ENCODE measurements at places on chromosomes 2 and 18.

- no peak for DNase-seq
These were observed 564 bp downstream of the GCC2 start for GRCh38 chr2:108449410-108450130.

GRCh38 chr2:203261326-203262159 is 22.7 kb downstream of the CYP20A1 start:
- DNase-seq, result no peak

GRCh38 chr2:28318023-28318422 is 74.6 kb upstream of the FOSL2 start:
- DNase-seq, result no peak

- DNase-seq, result no peak
These were observed 50.6 kb downstream of the TTC21B start for GRCh38 chr2:165902934-165903333.

DNA sequence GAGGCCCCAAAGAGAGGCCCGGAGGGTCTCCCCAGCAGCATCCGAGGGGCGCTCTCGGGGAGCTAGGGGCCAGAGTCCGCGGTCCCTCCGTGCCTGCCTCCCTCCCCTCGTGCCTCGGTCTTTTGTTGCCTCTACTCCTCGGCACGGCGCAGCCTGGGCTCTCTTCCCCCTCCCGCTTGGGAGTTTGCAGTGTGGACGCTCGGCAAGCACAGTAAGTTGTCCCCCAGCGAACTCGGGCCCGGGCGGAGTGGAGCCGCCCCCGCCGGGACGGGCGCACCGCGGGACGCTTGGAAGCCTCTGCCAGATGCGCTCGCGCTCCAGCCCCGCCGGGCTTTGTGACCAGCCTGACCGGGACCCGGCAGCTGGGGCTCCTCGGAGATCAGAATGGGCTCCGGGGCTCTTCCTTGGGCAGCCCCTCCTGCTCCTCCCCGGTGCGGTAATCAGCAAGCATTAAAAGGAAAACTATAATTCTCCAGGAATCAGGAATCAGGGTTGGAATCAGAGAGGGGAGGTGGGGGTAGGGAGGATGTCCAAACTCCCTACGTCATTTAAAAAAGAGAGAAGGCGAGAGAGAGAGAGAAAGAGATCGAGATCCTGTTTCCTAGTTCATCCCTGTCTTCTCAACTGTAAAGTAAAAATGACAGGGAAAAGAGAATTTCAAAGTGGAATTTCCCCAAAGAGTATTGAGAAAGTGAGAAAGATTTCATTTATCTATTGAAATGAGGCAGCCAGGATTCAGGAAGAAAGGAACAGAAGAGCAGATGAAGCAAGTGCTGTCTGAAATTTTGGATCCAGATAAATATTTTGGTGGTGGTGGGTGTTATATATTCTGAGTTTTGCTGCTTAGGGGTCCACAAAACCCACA is 786 bp upstream of the TMEM200C start:
- no peak for DNase-seq
